CD8-positive, alpha-beta memory T cell (primary cell): ENCODE measurements at places on chromosomes 7 and 10. TPM values are rescaled to one million over a fixed set of nuclear protein-coding genes. Genes with fewer than 3 reads are reported as not detected.

RAB19 gene
- total RNA-seq = 7.5 TPM

PIP gene
- total RNA-seq = not detected

TUBAL3 gene
- total RNA-seq = not detected

CRHR2 gene
- total RNA-seq = not detected

ITGA8 gene
- not detected for total RNA-seq

MRLN gene
- not detected for total RNA-seq

TMEM176A gene
- not detected for total RNA-seq

C10orf105 gene
- 0.04 TPM for total RNA-seq

OR13A1 gene
- not detected for total RNA-seq

TSPAN15 gene
- 2.4 TPM for total RNA-seq

NET1 gene
- 20.4 TPM for total RNA-seq

ZPBP gene
- total RNA-seq = 0.22 TPM

ZNF467 gene
- not detected for total RNA-seq

PLEKHS1 gene
- total RNA-seq = not detected

RELN gene
- not detected for total RNA-seq

ITGB8 gene
- total RNA-seq = 0.11 TPM

DHX32 gene
- 11.0 TPM for total RNA-seq

ZC3HAV1L gene
- 13.6 TPM for total RNA-seq

LRMDA gene
- not detected for total RNA-seq

STK31 gene
- total RNA-seq = 0.11 TPM

RPEL1 gene
- not detected for total RNA-seq

GIMAP5 gene
- total RNA-seq = 63.9 TPM

PBLD gene
- 1.7 TPM for total RNA-seq

NRP1 gene
- 2.2 TPM for total RNA-seq

ARHGEF5 gene
- total RNA-seq = 11.4 TPM

CELF2 gene
- total RNA-seq = 154 TPM

STEAP1 gene
- not detected for total RNA-seq

CYP26C1 gene
- not detected for total RNA-seq

DYNC1I1 gene
- not detected for total RNA-seq

ENKUR gene
- not detected for total RNA-seq

CYP26A1 gene
- total RNA-seq = not detected

PON1 gene
- not detected for total RNA-seq

CAV1 gene
- 2.5 TPM for total RNA-seq

FGFBP3 gene
- 3.1 TPM for total RNA-seq

ZNF479 gene
- not detected for total RNA-seq

WDR91 gene
- 27.7 TPM for total RNA-seq

MAGI2 gene
- total RNA-seq = 0.26 TPM

SLC25A40 gene
- total RNA-seq = 32.8 TPM

CCL26 gene
- not detected for total RNA-seq

CLDN3 gene
- not detected for total RNA-seq

SPAG6 gene
- total RNA-seq = not detected

IL15RA gene
- 33.5 TPM for total RNA-seq

MLXIPL gene
- not detected for total RNA-seq

SPDYE16 gene
- total RNA-seq = 0.42 TPM

NKX2-3 gene
- total RNA-seq = not detected

IGF2BP3 gene
- total RNA-seq = 0.13 TPM

CDNF gene
- total RNA-seq = 1.2 TPM

PVRIG gene
- total RNA-seq = 23.9 TPM

CUZD1 gene
- 1.8 TPM for total RNA-seq

FANK1 gene
- total RNA-seq = 0.66 TPM

CCDC146 gene
- 1.2 TPM for total RNA-seq

GALNT17 gene
- total RNA-seq = not detected

CROT gene
- 9.9 TPM for total RNA-seq

TET1 gene
- total RNA-seq = 0.63 TPM

SNX10 gene
- total RNA-seq = 45.0 TPM
